ENCODE measurements at places on chromosomes 1 and 21. TPM values are rescaled to one million over a fixed set of nuclear protein-coding genes. Genes with fewer than 3 reads are reported as not detected.

- no peaks in the 10 kb centered on the region for H3K27me3 ChIP-seq
- DNase-seq: no peak
- H3K4me1 ChIP-seq: no peaks in the 10 kb centered on the region
- no peak overlapping the region for H3K4me3 ChIP-seq
- H3K27ac ChIP-seq: no peak overlapping the region
Observed at GRCh38 chr1:106698660-106699059, 357.8 kb upstream of the PRMT6 start.

- no peak overlapping the region for H3K27ac ChIP-seq
- H3K27me3 ChIP-seq: no peaks in the 10 kb centered on the region
- H3K4me1 ChIP-seq: no peaks in the 10 kb centered on the region
- no peaks in the 10 kb centered on the region for H3K36me3 ChIP-seq
- DNase-seq: no peak
Observed at GRCh38 chr21:39332175-39332574, 16.7 kb downstream of the HMGN1 start.

DNA sequence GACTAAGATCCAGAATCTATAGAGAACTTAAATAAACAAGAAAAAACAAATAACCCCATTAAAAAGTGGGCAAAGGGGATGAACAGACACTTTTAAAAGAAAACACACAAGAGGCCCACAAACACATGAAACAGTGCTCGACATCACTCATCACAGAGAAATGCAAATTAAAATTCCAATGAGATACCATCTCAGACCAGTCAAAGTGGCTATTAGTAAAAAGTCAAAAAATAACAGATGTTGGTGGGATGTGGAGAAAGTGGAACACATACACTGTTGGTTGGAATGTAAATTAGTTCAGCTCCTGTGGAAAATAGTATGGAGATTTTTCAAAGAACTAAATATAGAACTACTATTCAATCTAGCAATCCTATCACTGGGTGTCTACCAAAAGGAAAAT, 143.1 kb downstream of the IFI44 start:
- H3K27me3 ChIP-seq: no peaks in the 10 kb centered on the region
- DNase-seq: no peak
- H3K27ac ChIP-seq: no peak overlapping the region
- H3K4me3 ChIP-seq: no peak overlapping the region

- H3K27me3 ChIP-seq: no peaks in the 10 kb centered on the region
- peaks cover 4% of the 10 kb centered on the region for H3K36me3 ChIP-seq
- no peak overlapping the region for H3K4me3 ChIP-seq
Observed at GRCh38 chr21:45202889-45203288, 84.8 kb downstream of the POFUT2 start.

- no peaks in the 10 kb centered on the region for H3K27me3 ChIP-seq
- H3K4me1 ChIP-seq: peaks cover 15% of the 10 kb centered on the region
- H3K27ac ChIP-seq: no peak overlapping the region
- no peaks in the 10 kb centered on the region for H3K36me3 ChIP-seq
- no peak overlapping the region for H3K4me3 ChIP-seq
Observed at GRCh38 chr1:5347726-5348125, 644.5 kb downstream of the NPHP4 start.

DNA sequence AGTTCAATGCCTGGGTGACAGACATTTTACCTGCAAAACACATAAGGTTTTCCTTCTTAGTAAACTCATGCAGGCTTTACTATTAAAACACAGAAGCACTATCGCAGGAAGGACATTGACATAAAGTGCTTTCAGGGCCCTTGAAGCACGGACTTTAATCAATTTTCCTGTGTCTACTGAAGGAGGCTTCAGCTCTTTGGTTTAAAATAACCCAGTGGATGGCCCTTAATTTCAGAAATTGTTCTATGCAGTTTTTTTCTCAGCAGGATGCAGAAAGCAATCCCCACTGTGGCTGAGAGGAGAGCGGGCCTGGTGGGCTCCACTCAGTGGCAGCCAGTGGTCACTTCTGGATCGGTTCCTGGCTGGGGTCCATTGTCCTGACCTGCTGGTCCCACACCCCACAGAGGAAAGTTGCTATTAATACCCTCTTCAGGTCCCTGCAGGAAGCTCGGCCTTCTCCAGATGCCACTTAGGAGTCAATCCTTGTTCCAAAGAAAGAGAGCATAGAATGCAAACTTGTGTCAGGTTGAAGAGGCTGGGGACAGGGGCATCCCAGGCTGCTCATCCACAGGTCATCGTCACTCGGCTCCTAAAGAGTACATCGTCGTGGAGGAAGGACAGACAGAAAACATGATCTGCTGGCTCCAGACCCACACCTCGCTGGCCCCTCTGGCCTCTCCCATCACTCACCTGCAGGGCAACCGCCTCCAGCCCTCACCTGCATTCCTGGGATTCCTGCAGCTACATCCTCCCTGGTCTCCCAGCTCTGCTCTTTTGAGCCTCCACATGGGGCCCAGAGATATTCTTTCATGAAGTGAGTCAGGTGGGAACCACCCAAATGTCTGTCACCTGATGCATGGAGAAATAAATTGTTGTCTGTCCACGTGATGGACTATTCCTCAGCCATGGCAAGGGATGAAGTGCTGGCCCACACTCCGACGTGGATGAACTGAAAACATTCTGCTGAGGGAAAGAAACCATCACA, 153.1 kb downstream of the PSMG1 start:
- H3K4me3 ChIP-seq: no peak overlapping the region
- H3K27me3 ChIP-seq: peaks cover 5% of the 10 kb centered on the region
- DNase-seq: no peak
- no peak overlapping the region for H3K27ac ChIP-seq
- no peaks in the 10 kb centered on the region for H3K4me1 ChIP-seq

- no peaks in the 10 kb centered on the region for H3K4me1 ChIP-seq
- H3K27ac ChIP-seq: no peak overlapping the region
- DNase-seq: no peak
- H3K36me3 ChIP-seq: no peaks in the 10 kb centered on the region
- H3K27me3 ChIP-seq: no peaks in the 10 kb centered on the region
Observed at GRCh38 chr1:240801442-240801841, 189.5 kb upstream of the GREM2 start.

- no peaks in the 10 kb centered on the region for H3K4me1 ChIP-seq
- no peak for DNase-seq
- no peaks in the 10 kb centered on the region for H3K36me3 ChIP-seq
- no peak overlapping the region for H3K27ac ChIP-seq
- no peak overlapping the region for H3K4me3 ChIP-seq
Observed at GRCh38 chr1:162889989-162890388, 29.0 kb upstream of the CCDC190 start.

The SLC22A15 gene
- 0.12 TPM for total RNA-seq

DNA sequence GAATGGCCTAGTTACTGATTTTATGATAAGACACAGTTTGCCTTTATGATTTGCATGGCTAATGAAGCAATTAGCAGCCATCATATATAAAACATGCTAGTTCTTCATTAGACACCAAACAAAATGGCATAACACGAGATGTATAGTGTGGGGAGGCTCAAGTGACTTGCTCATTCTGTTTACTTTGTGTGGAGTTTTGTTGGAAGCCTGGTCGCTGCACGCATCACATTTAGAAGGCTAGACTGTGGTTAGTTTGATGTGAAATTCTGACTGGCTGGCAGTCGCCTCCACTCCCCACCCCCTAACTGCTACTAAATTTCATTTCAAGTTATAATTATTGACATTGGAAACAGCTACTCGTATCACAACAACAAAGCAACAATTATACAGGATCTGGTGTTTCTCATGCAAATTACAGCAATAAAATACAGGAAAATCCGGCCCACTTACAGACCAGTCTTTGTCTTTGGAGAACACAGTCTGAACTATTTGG, 356.1 kb downstream of the LMO4 start:
- no peaks in the 10 kb centered on the region for H3K36me3 ChIP-seq
- no peaks in the 10 kb centered on the region for H3K4me1 ChIP-seq
- H3K27me3 ChIP-seq: no peaks in the 10 kb centered on the region
- H3K4me3 ChIP-seq: no peak overlapping the region

DNA sequence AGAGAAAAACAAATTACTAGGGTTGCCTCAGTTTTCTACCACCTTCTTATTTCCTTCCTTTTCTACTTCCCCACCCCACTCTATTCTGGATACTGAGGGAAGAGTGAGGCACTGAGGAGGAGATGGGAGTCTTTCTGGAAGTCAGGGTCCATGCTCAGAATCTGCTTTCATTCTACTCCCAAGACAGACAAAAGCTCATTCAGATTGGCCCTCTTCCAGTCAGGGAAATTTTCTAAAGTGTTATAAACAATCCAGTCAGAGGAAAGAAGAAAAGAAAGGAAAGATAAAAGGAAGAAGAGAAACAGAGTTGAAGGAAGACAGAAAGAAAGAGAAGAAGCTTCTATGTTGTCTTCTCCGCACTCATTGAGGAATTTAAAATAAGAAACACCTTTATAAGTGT, 228.6 kb downstream of the COP1 start:
- peak overlapping the region; percentile 24 for H3K27ac ChIP-seq
- peaks cover 7% of the 10 kb centered on the region for H3K4me1 ChIP-seq
- no peak overlapping the region for H3K4me3 ChIP-seq
- peaks cover 45% of the 10 kb centered on the region for H3K36me3 ChIP-seq
- DNase-seq: no peak
- no peaks in the 10 kb centered on the region for H3K27me3 ChIP-seq

DNA sequence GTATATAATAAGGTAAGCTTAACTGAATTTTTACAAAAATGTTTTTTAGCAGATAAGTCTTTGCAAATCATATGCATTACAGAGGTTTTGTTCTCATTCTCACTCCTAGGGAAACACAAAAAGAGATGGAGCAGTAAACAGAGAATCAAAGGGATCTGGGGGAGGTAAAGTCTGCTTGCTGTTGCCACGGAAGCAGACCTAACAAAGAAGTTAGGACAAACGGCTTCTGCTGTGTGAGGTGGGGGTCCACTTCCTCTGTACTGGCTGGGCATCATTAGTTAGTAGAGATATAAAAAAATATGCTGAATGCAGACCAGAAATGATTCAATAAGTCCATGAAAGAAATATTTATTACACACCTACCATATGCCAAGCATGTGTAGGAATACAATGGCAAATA, 34.2 kb downstream of the GJA5 start:
- H3K27ac ChIP-seq: no peak overlapping the region
- no peaks in the 10 kb centered on the region for H3K36me3 ChIP-seq
- no peak overlapping the region for H3K4me3 ChIP-seq

GRCh38 chr1:244603498-244603897, 49.4 kb upstream of the DESI2 start:
- no peak overlapping the region for H3K4me3 ChIP-seq
- DNase-seq: no peak
- H3K27ac ChIP-seq: no peak overlapping the region
- peaks cover 16% of the 10 kb centered on the region for H3K4me1 ChIP-seq
- peaks cover 2% of the 10 kb centered on the region for H3K27me3 ChIP-seq

DNA sequence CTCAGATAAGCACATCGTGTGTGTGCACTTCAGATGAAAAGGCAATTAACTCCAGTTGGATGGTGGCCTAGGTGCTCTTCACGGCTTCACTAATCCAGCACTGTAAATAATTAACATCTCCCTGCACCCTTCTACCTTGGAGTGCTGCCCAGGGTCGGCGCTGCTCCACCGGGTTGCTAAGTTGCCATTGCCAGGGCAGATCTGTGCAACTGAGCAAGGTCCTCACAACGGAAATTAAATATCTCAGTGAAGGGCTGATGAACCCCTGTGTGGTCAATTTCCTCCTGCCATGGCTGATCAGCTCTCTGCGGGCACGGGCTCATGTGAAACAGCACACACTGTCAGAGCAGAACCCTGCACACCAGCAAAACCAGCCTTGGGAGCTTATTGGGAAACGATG, 63.2 kb downstream of the SYDE2 start:
- no peak overlapping the region for H3K4me3 ChIP-seq
- no peaks in the 10 kb centered on the region for H3K36me3 ChIP-seq
- no peaks in the 10 kb centered on the region for H3K4me1 ChIP-seq
- DNase-seq: no peak
- no peak overlapping the region for H3K27ac ChIP-seq

- no peak overlapping the region for H3K4me3 ChIP-seq
- DNase-seq: no peak
- H3K27ac ChIP-seq: no peak overlapping the region
- no peaks in the 10 kb centered on the region for H3K36me3 ChIP-seq
- H3K27me3 ChIP-seq: no peaks in the 10 kb centered on the region
Observed at GRCh38 chr1:182101415-182102042, 40.0 kb upstream of the ZNF648 start.

The PLA2G2F gene
- total RNA-seq: not detected

GRCh38 chr1:206700445-206701036, 15.8 kb downstream of the MAPKAPK2 start:
- H3K36me3 ChIP-seq: peaks cover 18% of the 10 kb centered on the region
- peaks cover 76% of the 10 kb centered on the region for H3K4me1 ChIP-seq
- no peak for DNase-seq
- no peak overlapping the region for H3K27ac ChIP-seq
- no peaks in the 10 kb centered on the region for H3K27me3 ChIP-seq

DNA sequence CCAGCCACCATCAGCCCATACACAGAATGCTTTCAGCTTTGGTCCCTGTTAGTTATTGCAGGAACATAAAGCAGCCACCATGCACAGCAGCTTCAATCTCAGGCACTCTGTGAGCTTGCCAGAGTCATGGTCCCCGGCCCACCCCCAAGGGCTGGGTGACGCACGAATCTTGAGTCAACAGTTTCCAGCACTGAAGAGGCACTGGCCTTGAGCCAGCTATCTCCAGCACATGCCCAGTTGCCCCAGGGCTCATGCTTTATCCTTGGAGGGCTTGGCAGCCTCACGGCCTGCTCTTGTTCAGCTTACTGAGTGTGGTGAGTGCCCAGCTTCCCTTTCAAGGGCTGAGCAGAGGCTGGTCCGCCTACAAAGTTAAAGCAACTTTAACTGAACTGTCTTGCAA, 200.7 kb upstream of the RAB4A start:
- no peak overlapping the region for H3K27ac ChIP-seq
- no peaks in the 10 kb centered on the region for H3K27me3 ChIP-seq

The RHOU gene
- total RNA-seq: 0.17 TPM

The RBBP5 gene
- total RNA-seq: 26.0 TPM

DNA sequence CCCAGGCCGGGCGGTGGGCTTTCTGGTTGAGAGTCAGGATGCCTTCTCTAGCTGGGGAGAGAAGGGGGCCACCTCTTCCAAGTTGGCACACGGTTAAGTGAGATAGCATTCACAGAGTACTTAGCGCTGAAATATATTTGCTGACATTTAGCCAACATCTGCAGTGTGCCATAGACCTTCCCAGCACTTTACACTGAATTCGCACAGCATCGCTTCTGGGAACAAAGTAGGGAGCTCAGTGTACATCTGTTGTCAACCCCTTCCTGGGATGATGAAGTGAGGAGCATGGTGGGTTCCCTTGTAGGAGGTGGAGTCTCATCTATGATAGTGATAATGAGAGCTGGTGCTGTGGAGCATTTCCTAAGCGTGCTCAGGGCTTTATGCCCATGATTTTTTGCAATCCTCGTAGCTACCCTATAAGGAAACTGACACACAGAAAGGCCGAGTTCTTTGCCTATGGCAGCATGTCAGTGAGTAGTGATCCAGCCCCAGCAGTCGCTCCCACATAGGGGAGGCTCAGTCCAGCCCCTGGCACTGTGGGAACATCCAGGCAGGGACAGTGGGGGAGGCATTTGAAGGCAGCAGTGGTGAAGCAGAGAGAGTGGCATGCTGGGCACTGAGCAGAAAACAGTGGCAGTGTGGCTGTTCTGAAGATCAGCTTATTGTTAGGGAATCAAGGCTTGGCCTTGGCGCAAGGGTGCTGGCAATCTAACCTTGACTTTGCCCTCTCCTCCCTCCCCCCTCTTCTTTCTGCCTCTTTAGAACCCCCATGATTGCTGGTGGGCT, 176.2 kb downstream of the PGBD5 start:
- H3K36me3 ChIP-seq: peaks cover 61% of the 10 kb centered on the region
- DNase-seq: no peak
- no peak overlapping the region for H3K4me3 ChIP-seq
- peaks cover 9% of the 10 kb centered on the region for H3K4me1 ChIP-seq

Measured in activated naive CD4-positive, alpha-beta T cell treated with anti-CD3 and anti-CD28 coated beads for 36 hours (primary cell).